ENCODE measurements at places on chromosomes 7 and 10.
A peak's percentile ranks its signal among the peaks of the same experiment; 100 is the strongest.

DNA sequence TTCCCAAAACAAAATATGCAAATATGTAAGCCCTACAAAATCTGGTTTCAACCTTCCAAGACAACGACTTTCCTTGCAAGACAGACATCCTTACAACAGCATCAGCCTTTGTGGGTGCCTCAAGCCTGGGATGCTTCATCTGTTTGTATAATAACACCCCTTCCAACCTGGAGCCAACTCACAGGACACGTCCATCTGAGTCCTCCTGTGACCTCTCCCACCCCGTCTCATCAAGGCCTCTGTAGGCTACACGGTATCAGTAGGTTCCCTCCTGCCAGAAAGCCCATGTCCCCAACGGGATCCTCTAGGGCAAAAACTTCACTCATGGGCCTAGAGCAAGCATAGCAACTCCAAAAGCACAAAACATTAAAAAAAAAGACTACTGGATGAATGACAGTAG lies 173.2 kb downstream of the TNS3 start:
- no peak for DNase-seq

DNA sequence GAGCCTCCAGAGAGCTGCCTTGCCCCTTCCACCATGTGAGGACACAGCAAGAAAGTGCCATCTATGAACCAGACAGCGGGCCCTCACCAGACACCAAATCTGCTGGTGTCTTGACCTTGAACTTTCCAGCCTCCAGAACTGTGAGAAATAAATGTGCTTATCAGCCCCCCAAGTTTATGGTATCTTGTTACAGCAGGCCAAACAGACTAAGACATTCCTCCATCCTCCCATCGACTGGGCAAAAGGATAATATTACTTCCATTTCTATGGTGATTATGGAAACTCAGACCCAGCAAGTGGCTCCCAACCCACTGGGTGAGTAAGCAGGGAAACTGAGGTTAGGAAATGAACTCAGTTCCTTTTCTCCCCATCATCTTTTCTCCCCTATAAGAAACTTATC lies 288.4 kb downstream of the KCNMA1 start:
- DNase-seq: no peak

- DNase-seq: no peak
Measured at GRCh38 chr7:139726485-139726869, 51.3 kb downstream of the HIPK2 start.

- no peak for DNase-seq
Measured at GRCh38 chr7:47852330-47853245, 95.7 kb downstream of the PKD1L1 start.

DNA sequence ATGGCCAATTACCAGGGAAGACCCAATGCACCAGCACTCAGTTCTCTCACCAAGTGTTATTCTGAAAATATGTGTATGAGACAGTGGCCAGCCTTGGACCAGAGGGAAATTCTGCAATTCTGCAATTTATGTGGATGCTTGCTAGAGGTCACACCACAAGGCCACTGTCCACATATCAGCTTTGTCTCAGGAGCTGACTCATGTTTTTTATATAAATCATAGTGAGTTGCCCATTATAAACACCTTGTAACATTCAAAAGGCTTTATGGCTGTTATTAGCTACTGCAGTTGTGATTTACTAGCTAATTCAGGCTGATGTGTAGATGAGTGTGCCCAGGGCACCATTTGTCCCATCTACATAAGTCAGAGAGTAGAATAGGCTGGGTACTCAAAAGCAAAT lies 649.0 kb downstream of the LRMDA start:
- DNase-seq: no peak

- DNase-seq: no peak
Measured at GRCh38 chr10:47374611-47375536, 9.2 kb downstream of the ZNF488 start.

DNA sequence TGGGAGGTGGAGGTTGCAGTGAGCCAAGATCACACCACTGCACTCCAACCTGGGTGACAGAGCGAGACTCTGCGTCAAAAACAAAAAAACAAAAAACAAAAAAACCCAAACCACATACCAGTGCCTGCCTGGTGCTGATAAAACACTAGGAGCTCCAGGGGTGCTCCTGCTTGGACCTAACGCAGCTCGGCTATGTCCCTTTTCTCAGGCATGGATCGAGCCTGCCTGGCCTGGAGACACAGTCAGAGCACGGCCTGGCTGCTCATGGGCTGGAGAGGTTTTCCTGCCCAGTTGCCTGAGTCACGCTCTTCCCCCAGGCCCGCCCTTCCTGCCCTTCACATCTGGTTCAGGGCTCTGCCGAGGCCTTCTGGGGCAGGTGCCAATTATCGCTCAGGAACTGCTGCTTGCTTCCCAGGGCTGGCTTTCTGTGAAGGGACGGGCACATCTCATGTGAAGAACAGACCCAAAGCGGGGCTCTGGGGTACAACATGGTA lies 12.6 kb upstream of the NPFFR1 start:
- DNase-seq: no peak

DNA sequence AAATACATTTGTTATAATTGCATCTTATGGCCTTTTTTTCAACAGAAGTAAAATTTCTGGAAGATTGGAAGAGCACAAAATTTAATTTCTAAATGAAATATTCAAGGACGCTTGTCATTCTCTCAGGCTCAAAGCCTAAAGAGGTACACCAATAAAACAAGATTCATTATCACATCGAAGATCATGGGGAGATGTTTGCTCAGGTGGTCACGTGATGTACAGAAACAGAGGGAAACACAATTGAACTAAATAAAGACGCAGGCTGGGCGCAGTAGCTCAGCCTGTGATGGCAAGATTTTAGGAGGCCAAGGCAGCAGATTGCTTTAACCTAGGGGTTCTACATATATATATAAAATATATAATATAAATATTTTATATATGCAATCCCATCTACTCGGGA lies 37.3 kb upstream of the TMEM254 start:
- DNase-seq: no peak

DNA sequence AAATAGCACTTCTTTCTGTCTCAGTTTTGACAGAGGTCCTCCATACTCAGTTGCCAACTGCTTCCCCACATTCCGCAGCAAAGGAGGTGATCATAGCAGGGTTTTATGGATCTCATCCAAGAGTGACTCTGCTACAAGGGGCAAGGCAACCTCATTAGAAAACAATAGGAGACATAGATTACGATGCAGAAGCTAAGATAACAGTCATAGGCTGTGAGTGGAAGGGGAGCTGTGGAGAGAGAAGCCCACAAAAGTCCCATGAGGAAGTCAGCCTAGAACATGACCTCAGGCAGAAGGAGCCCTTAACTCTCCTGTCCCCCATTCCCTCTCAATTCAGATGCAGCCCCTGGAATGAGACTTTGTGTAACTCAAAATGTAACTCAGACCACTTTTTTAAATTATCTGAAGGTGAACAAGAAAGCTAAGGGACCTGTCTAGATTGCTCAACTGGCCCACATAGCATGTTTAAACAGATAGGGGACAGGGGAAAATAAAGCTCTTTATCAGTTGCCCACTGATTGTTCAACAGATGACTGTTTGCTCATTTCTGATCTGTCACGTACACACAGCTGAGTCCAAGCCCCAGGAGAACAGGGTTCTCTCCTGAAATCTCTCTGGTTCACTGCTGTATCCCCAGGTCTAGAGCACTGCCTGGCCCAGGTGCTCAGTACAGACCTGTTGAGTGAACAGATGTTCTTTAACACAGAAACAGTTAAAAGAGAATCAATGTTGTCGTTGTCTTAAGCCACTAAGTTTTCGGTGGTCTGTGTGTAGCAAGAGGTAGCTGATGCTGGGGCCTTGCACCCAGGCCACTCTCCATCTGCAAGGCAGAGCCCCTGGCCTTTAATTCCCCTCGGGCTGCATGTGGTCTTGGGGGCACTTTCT lies 1.5 kb upstream of the NCOA4 start:
- DNase-seq: no peak

GRCh38 chr10:116469437-116469836 lies 41.8 kb downstream of the PNLIPRP3 start:
- no peak for DNase-seq

GRCh38 chr7:149285603-149286002 lies 23.6 kb downstream of the ZNF783 start:
- DNase-seq: no peak

DNA sequence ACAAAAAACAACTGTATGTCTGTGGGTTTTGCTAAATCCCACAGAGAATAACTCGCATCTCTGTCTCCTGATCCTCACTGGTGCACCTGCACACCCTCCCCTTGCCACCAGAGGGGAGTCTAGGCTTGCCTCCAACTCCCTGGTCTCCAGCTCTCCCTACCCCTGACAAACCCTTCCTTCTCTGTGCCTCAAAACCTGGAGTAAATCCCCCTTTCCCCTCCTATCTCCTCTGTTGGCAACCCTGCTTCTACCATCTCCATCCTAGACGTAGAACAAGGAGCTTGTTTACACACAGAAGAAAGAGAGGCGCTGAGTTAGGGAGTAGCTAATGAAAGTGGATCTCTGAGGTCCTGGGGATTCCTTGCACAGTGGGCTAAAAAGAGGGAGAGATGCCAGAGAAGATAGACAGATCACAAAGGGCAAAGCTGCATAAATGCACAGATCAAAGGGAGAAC lies 6.0 kb downstream of the MBLAC1 start:
- peak; percentile 54 for DNase-seq

DNA sequence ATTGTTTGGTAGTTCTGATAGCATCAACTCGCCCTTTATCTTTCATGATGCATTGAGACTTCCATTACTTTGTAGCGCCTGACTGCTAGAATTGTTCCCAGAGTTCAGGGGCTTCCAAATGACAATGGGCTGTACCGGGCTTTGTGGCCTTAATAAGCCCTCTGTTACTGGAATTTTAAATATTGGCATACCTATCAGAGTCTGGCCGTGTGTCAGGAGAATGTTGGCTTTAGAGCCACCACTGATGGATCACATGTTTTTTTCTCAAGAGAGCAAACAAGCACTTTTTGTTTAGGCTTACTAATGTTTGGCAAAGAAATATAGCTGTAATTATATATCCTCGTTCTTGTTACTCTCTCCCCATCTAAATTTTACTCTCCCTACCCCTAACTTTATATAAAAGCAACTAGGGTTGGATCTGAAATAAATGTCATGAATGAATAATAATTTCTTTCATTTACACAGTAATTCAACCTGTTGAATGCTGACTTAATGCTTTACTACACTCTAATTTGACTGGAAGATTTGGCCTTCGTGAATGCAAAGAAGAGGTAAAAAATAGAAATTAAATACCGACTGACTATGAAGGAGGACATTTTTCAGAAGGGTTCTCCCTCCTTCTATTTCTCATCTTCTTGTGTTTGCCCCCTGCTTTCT lies 396.7 kb downstream of the AUTS2 start:
- no peak for DNase-seq

GRCh38 chr10:121460733-121461132 lies 137.5 kb downstream of the FGFR2 start:
- DNase-seq: no peak

GRCh38 chr10:114087655-114088054 lies 44.0 kb downstream of the ADRB1 start:
- no peak for DNase-seq

DNA sequence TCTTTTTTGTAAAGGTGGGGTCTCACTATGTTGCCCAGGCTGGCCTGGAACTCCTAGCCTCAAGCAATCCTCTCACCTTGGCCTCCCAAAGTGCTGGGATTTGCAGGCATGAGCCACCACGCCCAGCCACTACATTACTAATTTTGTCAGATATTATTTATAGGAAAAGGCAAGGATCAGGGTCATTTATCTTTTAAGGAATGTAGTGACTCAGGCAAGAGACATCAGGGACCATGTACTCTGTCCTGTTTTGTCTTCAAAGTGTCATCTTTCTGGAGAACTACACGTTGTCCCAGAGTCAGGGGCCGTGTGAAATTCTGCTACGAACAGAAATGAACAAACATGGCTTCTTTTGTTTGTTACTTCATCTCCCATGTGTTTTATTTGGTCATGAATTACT lies 105.3 kb downstream of the NPTX2 start:
- DNase-seq: no peak

DNA sequence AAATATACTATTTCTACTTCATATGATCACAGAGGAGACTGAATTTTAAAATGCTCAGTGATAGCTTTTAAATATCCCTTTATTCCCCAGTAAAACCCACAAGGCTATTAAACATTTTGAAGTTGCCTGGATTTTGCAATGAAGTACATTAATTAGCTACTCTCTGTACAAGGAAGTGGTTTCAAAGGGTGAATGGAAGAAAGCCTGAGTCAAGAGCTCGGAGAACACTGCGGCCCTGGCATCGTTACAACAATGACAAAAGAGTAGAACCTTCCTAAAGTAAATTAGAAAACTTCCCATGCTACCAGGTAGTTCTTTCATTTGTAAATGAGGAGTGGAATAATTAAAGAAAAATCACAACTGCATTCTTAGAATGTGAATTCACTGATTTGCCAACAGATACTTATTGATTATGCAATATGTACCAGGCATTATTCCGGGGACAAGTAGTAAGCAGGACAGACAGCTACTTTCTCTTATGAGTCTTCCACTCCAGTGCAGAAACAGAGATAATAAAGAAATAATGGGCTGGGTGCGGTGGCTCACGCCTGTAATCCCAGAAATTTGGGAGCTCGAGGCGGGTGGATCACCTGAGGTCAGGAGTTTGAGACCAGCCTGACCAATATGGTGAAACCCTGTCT lies 63.0 kb downstream of the ZNF22 start:
- no peak for DNase-seq

Data from T-helper 2 cell treated with Interferon-gamma antibody and Interleukin-4, amounts not matched to agents 5 μg/mL and 100 μg/mL, for 36 hours (primary cell).